ENCODE measurements at places on chromosomes 6 and 20.
A peak's percentile ranks its signal among the peaks of the same experiment; 100 is the strongest.

DNA sequence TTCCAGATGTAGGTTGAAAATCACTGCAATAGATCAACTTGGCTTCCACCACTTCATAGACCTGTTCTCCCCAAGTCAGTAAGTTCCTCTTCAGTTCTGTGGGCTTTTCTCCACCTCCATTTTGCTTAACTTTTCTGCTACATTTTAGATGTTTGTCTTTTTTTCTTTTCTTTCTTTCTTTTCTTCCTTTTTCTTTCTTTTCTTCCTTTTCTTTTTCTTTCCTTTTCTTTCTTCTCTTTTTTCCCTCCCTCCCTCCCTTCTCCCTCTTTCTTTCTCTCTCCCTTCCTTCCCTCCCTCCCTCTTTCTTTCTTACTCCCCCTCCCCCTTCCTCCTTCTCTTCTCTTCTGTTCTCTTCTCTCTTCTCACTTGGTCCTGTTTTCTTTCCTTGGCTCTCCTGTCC, 6.9 kb upstream of the FAM8A1 start:
- DNase-seq, result no peak

DNA sequence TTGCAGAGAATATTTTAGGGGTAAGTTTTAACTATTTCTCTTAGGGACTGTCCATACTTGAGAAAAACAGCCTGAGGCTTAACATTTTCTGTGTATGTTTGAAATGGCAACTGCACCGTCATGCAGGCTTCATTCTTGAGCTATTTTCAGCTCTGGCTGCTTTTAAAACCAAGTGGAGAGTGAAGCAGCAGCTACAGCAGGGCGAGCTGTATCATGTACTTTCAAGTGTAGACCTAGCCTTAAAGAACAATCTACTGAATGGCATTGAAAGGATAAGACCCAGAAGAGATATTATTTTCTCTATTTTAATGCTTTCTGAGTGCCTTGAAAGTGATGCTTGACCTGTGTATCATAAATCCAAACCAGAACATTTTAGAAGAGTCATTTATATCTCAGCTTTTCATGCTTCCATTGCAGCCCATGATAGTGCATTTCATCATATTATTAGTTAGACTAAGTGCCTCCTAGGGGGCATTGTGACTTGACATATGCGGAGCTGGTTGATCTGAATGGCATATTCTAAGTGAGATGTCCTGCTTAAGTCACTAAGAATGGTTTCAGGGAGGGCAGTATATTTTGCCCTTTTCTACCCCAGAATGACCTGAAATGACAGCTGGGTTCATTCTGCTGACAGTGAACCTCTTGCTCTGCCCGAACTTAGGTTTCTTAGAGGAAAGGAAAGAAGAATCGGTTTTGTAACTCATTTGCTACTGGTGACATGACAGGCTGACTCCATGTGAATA, 85.3 kb downstream of the NKAIN2 start:
- DNase-seq, result no peak

DNA sequence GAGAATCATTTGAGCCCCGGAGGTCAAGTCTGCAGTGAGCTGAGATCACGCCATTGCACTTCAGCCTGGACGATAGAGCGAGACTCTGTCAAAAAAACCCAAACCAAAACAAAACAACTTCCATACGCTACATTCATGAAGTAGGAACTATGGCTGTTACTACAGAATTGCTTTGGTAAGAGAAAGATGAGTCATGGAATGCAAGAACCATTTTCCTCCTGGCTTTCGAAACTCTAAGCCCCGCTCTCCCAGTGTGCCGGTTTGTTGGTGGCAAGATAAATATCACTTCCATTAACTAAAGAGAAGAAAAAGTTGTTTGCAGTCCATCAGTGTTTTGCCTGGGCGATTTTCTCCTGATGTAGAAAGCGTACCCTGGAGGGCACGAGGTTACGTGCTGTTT, 61.3 kb downstream of the ZDHHC14 start:
- no peak for DNase-seq

DNA sequence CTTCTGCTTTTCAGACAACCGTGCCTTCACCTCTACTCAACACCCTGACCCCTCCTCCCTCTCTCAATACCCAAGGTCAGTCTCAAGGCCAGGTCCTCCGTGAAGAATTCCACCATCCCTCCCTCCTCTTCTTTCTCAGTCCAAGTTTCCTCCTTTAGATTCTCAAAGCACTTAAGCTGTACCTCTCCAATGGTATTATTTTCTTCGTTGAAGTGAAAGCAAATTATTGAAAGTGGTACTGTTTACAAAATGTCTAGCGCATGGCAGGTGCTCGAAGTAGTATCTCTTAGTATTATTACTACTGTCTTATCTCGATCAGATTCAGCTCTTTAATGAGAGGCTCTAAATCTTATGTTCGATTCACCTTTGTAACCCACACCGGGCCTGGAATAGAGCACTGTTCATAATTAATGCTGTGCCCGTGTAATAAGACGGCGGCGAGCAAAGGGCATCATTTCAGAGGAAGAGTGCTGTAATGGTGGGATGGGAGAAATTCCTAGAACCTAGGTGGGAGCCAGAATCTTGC, 593 bp upstream of the RALGAPB start:
- DNase-seq, result no peak

- DNase-seq, result no peak
Measured at GRCh38 chr6:85797993-85798392, 155.3 kb upstream of the SYNCRIP start.

DNA sequence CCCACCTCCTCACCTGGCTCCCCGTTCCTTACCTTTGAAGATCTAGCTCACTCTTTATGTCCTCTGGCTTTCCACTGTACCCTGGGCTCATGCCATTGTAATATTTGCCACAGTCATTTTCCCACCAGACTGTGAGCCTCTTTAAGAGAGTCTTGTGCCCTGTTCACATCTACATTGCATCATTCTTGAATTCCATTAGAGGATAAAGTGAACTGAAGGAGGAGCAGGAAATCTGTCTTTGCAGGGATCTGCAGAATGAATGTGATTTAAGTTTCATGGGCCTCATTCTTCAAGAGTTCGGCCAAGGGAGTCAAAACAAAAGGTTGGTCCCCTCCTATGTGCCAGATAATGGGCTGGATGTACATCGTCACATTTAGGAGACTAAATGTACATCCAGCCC, 272.6 kb upstream of the CITED2 start:
- no peak for DNase-seq

DNA sequence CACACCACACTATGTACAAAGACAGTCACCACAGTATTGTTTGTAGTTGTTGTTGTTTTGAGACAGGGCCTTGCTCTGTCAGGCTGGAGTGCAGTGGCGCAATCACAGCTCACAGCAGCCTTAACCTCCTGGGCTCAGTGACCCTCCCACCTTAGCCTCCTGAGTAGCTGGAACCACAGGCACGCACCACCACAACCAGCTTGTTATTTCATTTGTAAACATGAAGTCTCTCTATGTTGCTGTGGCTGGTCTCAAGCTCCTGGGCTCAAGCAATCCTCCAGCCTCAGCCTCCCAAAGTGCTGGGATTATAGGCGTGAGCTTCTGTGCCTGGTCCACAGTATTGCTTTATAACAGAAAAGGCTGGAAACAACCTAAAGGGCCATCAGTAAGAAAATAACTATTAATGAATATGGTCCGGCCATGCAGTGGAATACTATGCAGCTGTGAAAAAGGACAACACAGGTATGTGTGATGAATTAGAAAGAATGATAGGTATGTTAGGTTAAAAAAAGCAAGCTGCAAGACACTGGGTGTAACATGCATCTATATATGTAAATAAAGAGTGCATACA, 30.0 kb upstream of the PTGIS start:
- no peak for DNase-seq

GRCh38 chr6:2917065-2917464, 14.0 kb upstream of the SERPINB9 start:
- no peak for DNase-seq

- DNase-seq, result no peak
Measured at GRCh38 chr6:125961117-125961516, 4.5 kb downstream of the HINT3 start.

- DNase-seq, result no peak
Measured at GRCh38 chr6:1311400-1312202, at the start of gene FOXQ1. TSS of gene FOXQ1 (plus strand) at chr6:1312098. CDS start at chr6:1312705, 607 bp downstream.

DNA sequence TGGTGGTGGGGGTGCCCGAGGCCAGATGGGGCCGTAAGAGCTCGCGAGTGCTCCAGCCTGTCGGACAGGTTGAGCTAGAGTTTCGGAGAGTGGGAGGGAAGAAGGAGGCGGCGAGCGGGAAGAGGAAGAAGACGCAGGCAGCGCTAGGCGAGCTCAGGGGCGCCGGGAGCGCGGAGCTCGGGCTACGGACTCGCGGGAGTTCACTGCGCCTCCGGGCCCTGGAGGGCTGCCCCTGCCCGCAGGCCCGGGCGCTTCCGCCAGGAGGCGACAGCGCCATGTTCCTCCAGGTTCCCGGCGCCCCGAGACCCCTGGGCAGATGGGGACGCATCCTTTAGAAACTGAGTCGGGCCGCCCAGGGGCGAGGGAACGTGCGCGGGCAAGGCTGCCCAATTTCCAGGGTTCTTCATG, 984 bp downstream of the TFAP2C start:
- DNase-seq, result no peak

DNA sequence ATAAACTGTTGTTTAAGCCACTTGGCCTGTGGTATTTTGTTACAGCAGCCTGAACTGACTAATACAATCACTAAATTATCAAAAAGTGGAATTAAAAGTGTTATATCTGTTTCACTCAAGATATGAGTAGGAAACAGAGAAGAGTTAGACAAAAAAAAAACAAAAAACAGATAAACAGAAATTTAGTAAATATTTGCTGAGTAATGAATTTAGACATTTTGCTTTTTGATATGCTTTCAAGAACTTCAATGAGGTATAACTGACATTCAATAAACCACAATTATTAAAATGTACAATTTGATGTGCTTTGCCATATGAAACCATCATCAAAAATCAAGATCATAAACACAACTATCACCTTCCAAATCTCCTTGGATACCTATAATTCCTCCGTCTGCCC, 369.2 kb downstream of the PAX1 start:
- no peak for DNase-seq

DNA sequence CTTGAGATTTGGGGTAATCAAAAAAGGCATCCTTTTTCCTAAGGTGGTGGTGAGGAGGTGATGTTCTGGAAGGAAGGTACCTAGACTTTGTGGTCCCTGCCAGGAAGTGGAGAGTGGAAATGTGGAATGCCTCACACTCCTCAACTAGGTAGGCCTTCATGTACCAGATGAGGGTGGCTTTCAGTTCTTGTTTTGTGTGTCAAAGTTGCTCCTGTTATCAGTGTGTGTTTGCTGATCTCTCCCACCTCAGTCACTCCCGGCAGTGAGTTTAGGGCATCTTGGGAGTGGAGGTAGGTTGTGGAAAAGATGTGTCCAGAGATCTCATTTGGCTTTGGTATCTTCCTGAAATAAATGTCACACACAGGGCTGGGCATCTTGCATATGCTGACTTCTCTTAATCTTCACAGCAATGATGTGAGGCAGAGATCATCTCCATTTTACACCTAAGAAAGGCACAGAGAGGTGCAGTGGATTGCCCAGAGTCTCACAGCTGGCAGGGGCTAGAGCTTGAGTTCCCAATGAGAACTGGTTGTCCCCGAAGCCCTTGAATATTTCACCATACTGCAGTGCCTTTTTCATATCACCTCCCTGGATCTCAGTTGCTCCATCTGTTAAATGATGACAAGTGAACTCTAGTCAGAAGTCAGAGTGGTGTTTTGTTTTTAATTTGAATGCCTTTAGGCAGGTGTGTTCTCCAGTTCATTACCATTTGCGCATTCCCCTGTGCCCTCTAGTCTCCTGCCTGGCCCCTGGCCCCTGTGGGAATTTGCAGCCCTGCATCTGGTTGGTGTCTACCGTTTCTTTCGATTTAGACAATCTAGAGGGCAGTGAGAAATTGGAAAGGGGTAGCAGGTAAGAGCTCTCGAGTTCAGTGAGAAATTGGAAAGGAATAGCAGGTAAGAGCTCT, 2.9 kb downstream of the PKIG start:
- no peak for DNase-seq

DNA sequence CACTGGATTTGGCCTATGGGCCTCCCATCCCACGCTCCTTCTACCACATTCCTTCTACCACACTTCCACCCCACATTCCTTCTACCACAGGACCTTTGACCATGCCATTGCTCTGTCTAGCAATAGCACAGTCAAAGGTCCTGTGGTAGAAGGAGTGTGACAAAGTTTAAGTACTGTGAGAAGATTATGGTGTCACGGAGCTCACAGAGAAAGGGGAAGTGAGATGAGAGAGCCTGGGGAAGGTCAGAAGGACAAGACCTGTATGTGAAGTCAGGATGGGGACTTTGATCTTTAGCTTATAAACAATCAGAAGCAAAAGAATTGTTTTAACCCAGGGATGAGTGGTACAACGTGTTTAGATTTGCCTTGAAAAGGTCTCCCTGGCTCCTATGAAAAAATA, 568.2 kb upstream of the CHD6 start:
- no peak for DNase-seq

DNA sequence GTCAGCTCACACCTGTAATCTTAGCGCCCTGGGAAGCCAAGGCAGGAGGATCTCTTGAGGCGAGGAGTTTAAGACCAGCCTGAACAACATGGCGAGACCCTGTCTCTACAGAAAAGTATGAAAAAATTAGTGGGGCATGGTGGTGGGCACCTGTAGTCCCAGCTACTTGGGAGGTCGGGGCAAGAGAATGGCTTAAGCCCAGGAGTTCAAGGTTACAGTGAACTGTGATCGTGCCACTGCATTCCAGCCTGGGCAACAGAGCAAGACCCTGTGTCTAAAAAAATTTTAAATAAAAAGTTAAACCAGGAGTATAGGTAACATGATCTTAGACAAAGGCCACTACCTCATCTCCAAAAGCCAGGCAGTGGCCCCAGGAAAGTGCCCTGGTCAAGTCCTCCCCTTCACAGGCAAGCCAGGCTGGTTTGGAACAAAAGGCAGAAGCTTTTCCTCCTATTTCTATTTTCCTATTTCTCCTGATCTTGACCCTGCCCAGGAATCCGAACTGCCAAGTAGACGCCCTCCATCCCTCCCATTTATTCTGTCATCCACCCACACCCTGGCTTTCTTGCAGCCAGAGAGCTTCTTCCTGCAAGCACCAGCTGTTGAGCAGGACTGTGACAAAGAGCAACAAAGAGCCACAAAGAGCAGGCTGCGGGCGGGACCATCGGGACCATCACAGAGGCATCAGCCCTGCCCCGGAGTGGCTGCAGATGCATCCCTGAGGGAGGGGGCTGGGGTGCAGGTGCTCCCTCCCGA, 149.9 kb upstream of the AFDN start:
- peak; percentile 30 for DNase-seq

DNA sequence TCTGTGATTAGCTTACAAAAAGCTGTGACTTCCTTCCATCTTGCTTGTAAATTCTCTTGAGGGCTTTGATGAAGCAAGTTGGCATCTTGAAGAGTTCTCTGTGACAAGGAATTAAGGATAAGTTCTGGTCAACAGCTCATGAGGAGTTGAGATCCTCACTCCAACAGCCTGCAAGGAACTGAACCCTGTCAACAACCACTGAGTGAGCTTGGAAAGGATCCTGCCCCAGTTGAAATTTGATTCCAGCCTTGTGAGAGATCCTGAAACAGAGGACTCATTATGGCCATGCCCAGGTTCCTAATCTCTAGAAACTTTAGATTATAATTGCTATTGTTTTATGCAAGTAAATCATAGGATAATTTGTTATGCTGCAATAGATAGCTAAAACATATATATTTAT, 133.7 kb downstream of the PTCHD4 start:
- DNase-seq, result no peak
